ENCODE measurements at places on chromosomes 16 and 17.

- no peak for DNase-seq
Measured at GRCh38 chr17:27984816-27985215, 57.7 kb upstream of the NLK start.

- no peak for DNase-seq
Measured at GRCh38 chr17:72116661-72117521, 3.9 kb upstream of the SOX9 start.

DNA sequence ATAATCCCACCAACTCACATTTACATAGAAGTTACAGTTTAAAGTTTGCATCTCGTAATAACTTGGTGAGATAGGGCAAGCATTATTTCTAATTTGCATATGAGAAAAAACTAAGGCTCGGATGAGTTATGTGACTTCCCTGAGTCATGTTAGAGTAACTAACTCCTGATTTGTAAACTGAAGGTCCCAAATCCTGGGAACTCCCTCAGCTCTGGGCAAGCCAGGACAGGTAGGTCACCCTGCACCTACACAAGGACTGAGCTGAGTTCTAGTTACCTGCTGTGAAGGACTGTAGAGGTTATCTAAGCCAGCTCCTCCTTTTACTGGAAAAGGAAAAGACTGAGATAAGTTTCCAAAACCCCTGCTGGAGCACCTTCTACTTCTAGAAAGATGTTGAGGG lies 92.1 kb upstream of the HLF start:
- no peak for DNase-seq

DNA sequence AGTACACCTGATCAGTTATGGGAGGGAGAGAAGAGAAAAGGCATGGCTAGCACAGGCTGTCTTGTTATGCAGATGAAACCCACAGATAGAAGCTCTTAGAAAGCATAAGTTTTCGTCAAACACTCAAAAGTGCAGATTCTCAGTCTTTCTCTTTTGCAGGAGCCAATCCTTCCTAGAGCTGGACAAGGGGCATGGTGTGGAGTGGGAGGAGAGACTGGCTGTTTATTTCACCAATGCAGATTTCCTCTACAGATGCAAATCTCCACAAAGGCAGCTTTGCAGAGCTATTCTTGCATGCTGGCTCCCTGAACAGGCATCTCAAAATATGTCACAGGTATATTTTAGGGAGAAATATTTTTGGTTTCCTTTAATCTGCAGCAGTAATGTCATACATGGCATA lies 1400.7 kb downstream of the CDH8 start:
- DNase-seq, result no peak

- DNase-seq, result no peak
Measured at GRCh38 chr17:14737984-14738651, 437.2 kb downstream of the HS3ST3B1 start.

DNA sequence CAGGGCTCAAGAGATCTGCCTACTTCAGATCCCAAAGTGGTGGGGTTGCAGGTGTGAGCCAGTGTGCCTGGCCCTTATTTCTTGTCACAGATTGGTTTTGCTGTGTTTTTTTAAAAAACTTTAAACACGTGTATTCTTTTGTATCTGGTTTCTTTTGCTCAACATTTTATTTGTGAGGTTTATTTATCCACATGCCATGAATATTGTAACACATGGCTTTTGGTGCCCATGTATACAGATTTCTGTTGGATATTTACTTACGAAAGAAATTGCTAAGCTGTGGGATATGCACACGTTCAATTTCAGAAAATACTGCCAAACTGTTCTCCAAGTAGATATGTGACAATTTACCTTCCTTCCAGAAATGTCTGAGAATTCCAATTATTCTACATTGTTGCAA lies 18.7 kb upstream of the IL34 start:
- DNase-seq, result no peak

- no peak for DNase-seq
Measured at GRCh38 chr17:27493088-27493487, 36.8 kb downstream of the KSR1 start.
